ENCODE measurements at places on chromosomes 5 and 9.

GRCh38 chr9:122219856-122220672 is 8.7 kb downstream of the LHX6 start:
- peak overlapping the region; percentile 33 for H3K4me3 ChIP-seq
- no peak for DNase-seq
- no peaks in the 10 kb centered on the region for H3K36me3 ChIP-seq
- H3K4me1 ChIP-seq = peaks cover 18% of the 10 kb centered on the region
- no peak overlapping the region for H3K27ac ChIP-seq
- H3K27me3 ChIP-seq = peaks cover 37% of the 10 kb centered on the region

DNA sequence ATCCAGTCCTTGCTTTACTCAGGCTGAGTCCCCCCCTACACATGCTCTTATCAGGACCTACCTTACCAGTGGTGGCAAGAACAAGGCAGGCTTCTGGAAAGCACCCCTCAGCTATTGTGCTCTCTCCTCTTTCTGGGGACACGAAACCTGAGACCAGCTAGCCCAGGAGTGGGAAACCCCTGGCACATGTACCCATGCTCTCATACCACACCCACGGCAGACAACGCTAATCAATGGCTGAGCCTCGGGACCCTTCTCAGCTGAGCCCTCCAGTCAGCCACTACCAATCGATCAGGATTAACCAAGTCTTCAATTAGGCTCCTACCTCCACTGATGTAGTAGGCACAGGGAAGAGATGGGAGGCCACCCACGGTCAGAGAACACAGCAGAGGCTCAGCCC is 65.1 kb downstream of the VAV2 start:
- no peak overlapping the region for H3K4me3 ChIP-seq
- H3K27ac ChIP-seq = no peak overlapping the region
- no peaks in the 10 kb centered on the region for H3K27me3 ChIP-seq
- no peaks in the 10 kb centered on the region for H3K36me3 ChIP-seq
- no peak for DNase-seq

- peaks cover 51% of the 10 kb centered on the region for H3K36me3 ChIP-seq
- no peaks in the 10 kb centered on the region for H3K27me3 ChIP-seq
- no peak for DNase-seq
- no peak overlapping the region for H3K27ac ChIP-seq
Observed at GRCh38 chr9:98080326-98080725, 23.8 kb downstream of the NANS start.

- H3K4me3 ChIP-seq = no peak overlapping the region
- no peaks in the 10 kb centered on the region for H3K4me1 ChIP-seq
- no peak overlapping the region for H3K27ac ChIP-seq
- H3K27me3 ChIP-seq = no peaks in the 10 kb centered on the region
Observed at GRCh38 chr9:38689678-38690077, 30.3 kb downstream of the FAM240B start.
